ENCODE measurements at places on chromosomes 2 and 18. TPM values are rescaled to one million over a fixed set of nuclear protein-coding genes. Genes with fewer than 3 reads are reported as not detected.

GRCh38 chr2:71901466-71901865 is 246.2 kb downstream of the CYP26B1 start:
- no peaks in the 10 kb centered on the region for H3K36me3 ChIP-seq
- H3K4me1 ChIP-seq = no peaks in the 10 kb centered on the region
- no peak overlapping the region for H3K27ac ChIP-seq

DNA sequence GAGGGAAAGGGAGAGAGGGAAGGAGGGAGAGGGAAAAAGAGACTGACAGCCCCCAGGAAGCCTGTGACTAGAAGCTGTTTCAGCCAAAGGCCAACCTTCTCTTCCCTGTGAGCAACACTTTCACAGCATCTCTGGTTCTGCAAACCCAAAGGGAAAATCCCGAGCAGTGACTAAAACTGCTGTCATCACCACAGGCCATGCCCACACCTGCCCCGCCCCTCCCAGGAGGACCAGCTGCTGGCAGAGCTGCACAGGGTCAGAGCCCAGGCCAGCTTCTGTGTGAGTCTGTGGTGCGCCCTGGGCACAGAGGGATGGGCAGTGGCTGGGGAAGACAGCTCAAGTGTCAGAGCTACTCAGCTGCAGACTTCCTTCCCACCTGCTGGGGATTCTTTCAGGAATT is 64.9 kb upstream of the OTOS start:
- H3K27ac ChIP-seq = no peak overlapping the region
- DNase-seq = no peak
- H3K27me3 ChIP-seq = peaks cover 4% of the 10 kb centered on the region

- no peak overlapping the region for H3K27ac ChIP-seq
- H3K4me1 ChIP-seq = no peaks in the 10 kb centered on the region
- no peak overlapping the region for H3K4me3 ChIP-seq
- no peaks in the 10 kb centered on the region for H3K27me3 ChIP-seq
- no peaks in the 10 kb centered on the region for H3K36me3 ChIP-seq
Measured at GRCh38 chr2:63023444-63023843, 27.2 kb upstream of the OTX1 start.

- H3K36me3 ChIP-seq = no peaks in the 10 kb centered on the region
- no peak for DNase-seq
- no peak overlapping the region for H3K27ac ChIP-seq
- no peaks in the 10 kb centered on the region for H3K4me1 ChIP-seq
Measured at GRCh38 chr2:83217854-83218253, 1241.2 kb downstream of the SUCLG1 start.

DNA sequence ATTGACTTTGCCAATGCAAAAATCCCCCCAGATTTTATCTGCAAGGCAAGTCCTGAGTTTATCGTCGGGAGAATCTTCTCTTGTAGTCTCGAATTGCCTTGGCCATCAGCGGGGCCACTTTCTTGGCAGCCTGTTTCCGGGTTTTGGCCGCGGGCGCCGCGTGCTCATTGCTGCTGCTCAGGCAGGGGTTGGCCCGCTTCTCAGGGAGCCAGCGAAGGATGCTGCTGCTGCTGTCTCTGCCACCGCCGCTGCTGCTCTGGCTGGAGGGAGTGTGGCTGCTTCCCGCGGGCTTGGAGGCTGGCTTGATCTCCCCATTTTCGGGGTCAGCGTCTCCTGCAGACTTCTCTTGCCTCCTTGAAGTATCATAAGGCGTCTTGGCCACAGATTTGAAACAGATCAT is 2.5 kb downstream of the ELOA2 start:
- no peak for DNase-seq
- H3K4me3 ChIP-seq = no peak overlapping the region
- H3K27ac ChIP-seq = no peak overlapping the region
- no peaks in the 10 kb centered on the region for H3K4me1 ChIP-seq
- no peaks in the 10 kb centered on the region for H3K36me3 ChIP-seq

DNA sequence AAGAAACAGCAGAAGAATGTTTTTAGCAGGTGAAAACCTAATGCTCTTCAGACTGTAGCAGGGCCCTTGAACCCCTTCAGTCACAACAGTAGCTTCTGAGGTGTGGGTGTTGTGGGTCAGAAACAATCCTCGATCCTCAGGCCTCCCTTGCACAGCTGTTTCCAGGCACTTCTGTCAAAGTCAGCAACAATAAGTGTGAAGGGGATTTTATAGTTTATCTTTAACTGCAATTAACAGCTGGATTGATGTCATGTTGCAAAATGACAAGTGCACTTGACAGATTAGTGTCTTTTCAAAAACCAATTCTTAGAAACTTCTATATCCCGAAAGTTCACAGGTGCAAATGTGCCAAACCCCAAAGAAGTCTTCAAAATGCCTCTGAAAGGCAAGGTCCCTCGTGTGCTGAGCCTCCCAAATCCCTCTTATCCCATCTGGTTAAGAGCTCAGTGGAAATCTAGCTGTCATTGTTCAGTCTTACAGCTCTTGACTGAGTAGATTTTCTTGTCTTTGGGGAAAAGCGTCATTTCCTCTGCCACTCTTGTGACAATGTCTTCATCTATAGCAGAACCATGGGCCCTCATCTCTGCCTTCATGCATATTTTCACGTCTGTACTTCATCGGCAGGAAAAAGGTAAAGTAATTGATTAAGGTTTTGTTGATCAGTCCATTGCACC is 29.6 kb downstream of the M1AP start:
- H3K27ac ChIP-seq = no peak overlapping the region
- DNase-seq = no peak
- peaks cover 13% of the 10 kb centered on the region for H3K27me3 ChIP-seq
- no peaks in the 10 kb centered on the region for H3K4me1 ChIP-seq

- no peaks in the 10 kb centered on the region for H3K27me3 ChIP-seq
- no peak overlapping the region for H3K27ac ChIP-seq
- H3K36me3 ChIP-seq = no peaks in the 10 kb centered on the region
- no peak overlapping the region for H3K4me3 ChIP-seq
- no peak for DNase-seq
Measured at GRCh38 chr18:2326999-2327398, 244.3 kb downstream of the METTL4 start.

GRCh38 chr18:11516751-11517503 is 92.5 kb upstream of the SLC35G4 start:
- no peak overlapping the region for H3K27ac ChIP-seq
- H3K4me3 ChIP-seq = no peak overlapping the region
- no peaks in the 10 kb centered on the region for H3K27me3 ChIP-seq

DNA sequence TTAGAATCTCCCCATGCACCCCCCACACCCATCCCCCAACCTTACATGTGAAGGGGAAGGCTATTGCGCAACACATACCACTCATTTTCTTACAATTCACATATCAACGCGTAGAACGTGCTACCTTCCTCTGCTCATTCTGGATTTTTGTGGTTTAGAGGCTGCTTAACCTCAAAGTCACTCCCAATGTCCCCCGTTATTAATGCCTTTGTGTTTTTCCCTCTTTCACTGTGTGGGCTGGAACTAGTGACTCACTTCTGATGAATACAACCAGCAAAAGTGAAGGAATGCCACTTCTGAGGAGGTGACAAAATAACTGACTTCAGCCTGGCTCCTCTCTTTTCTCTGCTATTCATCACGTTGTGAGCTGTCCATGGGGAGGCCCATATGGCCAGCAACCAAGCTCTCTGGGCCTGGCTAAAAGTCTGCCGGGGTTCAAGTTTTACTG is 342.5 kb upstream of the NXPH2 start:
- H3K27ac ChIP-seq = no peak overlapping the region
- no peaks in the 10 kb centered on the region for H3K36me3 ChIP-seq
- no peaks in the 10 kb centered on the region for H3K27me3 ChIP-seq
- H3K4me3 ChIP-seq = no peak overlapping the region
- peak; percentile 19 for DNase-seq
- H3K4me1 ChIP-seq = no peaks in the 10 kb centered on the region

DNA sequence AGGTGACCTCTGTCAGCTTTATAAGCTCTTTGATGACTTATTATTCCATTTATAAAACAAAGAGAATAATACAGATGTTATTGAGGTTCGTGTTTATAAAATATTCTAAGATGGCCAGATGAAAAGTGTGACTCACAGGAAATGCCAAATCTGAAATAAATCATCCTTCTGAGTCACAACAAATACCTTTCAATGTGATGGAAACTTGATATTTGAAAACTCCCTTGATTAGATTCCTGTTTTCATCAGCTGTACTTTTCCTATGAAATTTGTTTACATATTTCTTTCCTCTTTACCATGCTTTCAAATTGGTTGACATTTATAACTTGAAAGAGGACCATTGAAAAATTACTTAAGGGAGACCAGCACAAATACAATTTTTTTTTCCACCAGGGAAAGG is 30.6 kb upstream of the PPP1R1C start:
- no peaks in the 10 kb centered on the region for H3K36me3 ChIP-seq
- H3K4me1 ChIP-seq = peaks cover 10% of the 10 kb centered on the region
- H3K4me3 ChIP-seq = no peak overlapping the region
- DNase-seq = no peak

DNA sequence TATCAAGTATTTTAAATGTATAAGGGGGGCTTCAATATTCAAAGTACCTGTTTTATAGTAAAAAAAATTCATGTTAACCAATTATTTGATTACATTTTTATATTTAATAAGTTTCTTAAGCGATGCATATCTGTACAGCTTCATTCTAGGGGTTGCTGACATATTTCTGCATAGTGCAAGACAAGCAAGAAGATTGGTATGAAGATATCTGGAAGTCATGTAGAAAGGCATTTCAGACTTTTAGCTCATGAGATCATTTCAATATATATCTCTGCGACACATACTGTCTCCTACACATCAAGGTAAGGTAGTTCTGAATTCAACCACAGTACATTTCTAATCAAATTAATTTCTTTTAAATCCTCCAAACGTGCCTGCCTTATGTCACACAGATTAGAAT is 73.1 kb downstream of the MEMO1 start:
- peaks cover 22% of the 10 kb centered on the region for H3K4me1 ChIP-seq
- no peak overlapping the region for H3K27ac ChIP-seq
- H3K4me3 ChIP-seq = no peak overlapping the region
- peaks cover 3% of the 10 kb centered on the region for H3K36me3 ChIP-seq
- DNase-seq = no peak

DNA sequence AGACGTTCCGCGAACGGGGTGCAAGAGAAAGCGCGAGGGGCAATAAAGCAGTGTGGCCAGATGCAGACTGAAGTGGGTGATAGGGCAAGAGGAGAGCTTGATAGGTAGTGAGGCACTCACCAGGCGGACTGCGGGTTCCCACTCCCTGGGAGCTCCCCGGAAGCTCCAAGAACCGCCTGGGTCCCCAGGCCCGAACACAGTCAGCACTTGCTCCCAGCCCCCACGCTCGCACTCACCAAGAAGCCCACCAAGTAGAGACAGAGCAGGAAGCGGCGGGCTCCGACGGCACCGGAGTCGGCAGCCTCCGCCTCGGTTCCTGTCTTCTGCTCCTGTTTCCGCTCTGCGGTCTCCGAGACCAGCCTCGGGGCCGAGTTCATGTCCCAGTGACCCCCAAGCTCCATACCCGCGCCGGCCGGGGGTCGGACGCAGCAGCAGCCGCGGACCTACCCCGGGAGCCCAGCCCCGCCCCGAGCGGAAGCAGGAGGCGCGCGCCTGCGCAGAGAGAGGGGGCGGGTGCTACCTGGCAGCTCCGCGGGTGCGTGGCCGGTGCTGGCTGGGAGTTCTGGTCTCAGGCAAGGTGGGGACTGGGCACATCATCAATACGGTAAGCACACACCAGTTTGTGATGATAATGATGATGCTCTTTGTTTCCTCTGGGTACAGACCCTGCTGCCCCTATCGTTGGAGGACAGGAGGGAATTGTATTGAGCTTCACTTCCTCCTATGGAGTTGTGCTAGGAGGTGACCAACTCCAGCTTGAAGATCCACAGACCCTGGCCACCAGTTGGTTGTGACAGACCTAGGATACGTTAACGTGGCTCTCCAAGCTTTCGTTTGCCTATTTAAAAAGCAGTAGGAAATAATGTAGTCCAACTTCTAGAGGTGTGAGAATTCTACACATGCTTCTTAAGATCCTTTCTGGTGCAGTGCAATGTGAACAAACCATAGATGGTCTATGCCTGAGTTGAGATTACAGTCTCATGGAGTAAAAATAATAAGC is 25.1 kb upstream of the TMEM182 start:
- peak overlapping the region; percentile 63 for H3K4me3 ChIP-seq
- H3K27ac ChIP-seq = peak overlapping the region; percentile 55
- peaks cover 35% of the 10 kb centered on the region for H3K4me1 ChIP-seq

GRCh38 chr2:126208266-126208665 is 447.7 kb upstream of the GYPC start:
- H3K36me3 ChIP-seq = no peaks in the 10 kb centered on the region
- H3K4me1 ChIP-seq = no peaks in the 10 kb centered on the region
- H3K27me3 ChIP-seq = no peaks in the 10 kb centered on the region
- no peak overlapping the region for H3K27ac ChIP-seq
- H3K4me3 ChIP-seq = no peak overlapping the region

GRCh38 chr2:112008910-112009485 is 46.1 kb upstream of the TMEM87B start:
- no peaks in the 10 kb centered on the region for H3K4me1 ChIP-seq
- H3K4me3 ChIP-seq = no peak overlapping the region
- DNase-seq = no peak
- no peaks in the 10 kb centered on the region for H3K27me3 ChIP-seq
- no peak overlapping the region for H3K27ac ChIP-seq
- H3K36me3 ChIP-seq = no peaks in the 10 kb centered on the region

DNA sequence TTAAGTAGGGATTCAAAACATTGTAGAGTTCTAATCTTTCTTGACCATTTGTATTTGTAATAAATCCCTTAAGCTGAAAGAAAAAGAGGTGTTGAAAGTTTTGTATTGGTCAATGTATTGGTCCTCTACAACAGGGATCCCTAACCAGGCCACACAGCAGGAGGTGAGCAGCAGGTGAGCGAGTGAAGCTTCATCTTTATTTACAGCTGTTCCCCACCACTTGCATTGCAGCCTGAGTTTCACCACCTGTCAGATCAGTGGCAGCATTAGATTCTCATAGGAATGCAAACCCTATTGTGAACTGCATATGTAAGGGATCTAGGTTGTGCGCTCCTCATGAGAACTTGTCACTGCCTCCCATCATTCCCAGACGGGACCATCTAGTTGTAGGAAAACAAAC is 715.7 kb upstream of the NXPH2 start:
- no peaks in the 10 kb centered on the region for H3K36me3 ChIP-seq
- H3K27ac ChIP-seq = no peak overlapping the region
- H3K27me3 ChIP-seq = no peaks in the 10 kb centered on the region
- no peaks in the 10 kb centered on the region for H3K4me1 ChIP-seq
- DNase-seq = no peak
- H3K4me3 ChIP-seq = no peak overlapping the region

FSIP2 gene
- total RNA-seq = 0.36 TPM

CXCR1 gene
- total RNA-seq = not detected

CYP26B1 gene
- not detected for total RNA-seq

KCNG2 gene
- not detected for total RNA-seq

RESP18 gene
- total RNA-seq = not detected

NGEF gene
- total RNA-seq = not detected

SCYGR3 gene
- total RNA-seq = not detected

ACTR3 gene
- 251 TPM for total RNA-seq

LIMS3 gene
- 3.7 TPM for total RNA-seq
